ENCODE measurements at places on chromosomes 4 and X.

DNA sequence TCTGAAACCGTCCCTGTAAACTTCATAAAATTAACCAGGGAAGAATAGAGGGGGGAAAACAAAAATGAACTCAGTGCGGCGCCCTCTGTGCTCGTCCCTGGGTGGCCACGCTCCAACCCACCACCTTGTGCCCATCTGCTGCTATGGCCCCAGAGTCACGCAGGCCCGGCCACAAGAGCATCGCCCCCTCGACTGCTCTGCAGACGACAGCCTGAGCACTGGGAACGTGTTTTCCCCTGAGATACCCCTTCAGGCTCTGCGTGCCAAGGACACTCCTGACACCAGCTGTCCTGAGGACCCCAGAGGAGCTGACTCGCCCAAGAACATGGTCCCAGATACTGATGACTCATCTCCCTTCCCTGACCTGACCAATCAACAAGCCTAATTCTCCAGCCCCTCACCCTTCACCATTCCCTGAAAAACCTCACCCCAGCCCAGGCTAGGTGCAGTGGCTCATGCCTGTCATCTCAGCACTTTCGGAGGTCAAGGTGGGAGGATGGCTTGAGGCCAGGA is 64.1 kb upstream of the GPR78 start:
- no peak for DNase-seq

DNA sequence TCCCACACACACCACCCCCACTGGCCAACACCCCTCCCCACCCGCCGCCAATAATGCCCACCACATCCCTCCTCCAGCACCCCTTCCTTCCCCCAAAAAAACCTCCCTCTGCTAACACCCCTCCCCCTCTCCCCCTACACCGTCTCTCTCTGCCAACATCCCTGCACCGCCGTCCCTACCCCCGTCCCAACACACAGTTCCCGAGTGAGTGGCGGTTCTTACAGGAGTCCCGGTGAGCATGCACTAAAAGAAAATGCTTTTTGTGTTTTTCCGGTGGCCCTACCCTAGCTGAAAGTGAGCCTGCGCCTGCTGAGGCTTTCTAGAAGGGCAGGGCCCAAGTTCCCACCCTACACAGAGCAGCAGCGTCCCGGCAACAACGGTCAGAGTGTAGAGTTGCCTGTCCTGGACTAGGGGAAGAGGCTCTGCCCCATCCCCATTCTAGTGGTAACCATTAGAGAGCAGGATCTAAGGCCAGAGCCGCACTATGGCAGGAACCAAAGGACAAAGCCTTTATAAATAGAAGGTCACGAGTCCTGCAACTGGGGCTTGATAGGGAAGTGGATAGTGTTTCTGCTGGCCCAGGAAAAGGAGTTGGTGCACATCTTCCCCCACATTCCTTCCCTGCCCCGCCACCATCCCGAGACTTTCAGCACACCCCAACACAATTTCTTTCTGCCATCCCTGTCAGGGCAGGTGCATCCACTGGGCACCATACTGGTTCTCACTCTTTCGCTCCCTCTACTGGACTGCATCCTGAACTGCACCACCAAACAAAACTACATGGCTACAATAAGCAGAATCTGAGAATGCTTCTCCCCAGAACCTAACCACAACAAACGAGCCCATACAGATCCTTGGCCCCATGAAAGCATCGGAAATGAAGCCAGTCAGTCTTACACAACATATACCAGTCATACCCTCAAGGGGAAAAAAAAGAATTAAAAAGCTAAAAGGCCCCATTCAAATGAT is 78.1 kb upstream of the PAGE3 start:
- DNase-seq, result peak; percentile 1

DNA sequence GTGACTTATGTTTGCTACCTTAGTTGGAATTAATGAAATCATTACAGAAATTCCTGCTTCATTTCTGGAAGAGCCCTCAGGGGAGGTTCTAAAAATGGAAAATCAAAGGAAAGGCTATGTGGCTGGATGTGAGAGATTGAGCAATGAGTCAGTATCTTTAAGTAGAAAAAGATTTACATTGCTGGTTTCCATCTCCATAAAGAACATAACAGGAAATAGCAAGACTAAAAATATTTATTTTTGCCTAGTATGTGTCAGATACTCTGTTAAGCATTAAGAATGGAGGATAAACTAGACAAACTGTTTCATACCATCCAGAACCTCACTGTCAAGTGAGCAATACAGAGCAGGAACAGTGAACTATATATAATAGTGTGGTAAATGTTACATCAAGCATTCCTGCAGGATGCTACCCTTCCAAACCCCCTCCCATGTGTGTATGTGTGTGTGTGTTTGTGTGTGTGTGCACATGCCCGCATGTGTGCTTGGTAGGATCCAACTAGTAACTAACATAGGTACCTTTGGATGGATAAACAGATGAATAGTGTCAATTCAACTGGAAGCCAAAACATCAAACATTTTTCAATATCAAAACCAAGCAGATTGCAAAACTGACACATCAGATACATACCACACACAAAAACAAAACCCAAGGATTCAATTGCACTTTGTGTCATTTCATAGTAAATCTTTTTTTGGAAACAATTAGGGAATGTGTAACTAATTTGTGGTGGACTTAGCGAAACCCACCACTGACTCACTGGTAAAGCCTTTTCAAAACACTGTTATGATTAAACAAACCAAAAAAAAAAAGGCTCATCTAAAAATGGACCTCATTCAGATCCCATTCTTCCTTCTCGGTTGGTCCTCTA is 223.4 kb downstream of the SHROOM3 start:
- DNase-seq, result no peak

- no peak for DNase-seq
These were observed 33.9 kb downstream of the SNCA start for GRCh38 chr4:89803036-89803435.

- DNase-seq, result no peak
These were observed 22.9 kb downstream of the ACOT9 start for GRCh38 chrX:23720117-23720677.

Data from activated CD4-positive, alpha-beta T cell treated with anti-CD3 and anti-CD28 coated beads, Interleukin-2, amount 50 U/mL, for 24 hours (primary cell).